NCI-H1048 (cell line): ENCODE measurements at places on chromosomes 11 and 22.

DNA sequence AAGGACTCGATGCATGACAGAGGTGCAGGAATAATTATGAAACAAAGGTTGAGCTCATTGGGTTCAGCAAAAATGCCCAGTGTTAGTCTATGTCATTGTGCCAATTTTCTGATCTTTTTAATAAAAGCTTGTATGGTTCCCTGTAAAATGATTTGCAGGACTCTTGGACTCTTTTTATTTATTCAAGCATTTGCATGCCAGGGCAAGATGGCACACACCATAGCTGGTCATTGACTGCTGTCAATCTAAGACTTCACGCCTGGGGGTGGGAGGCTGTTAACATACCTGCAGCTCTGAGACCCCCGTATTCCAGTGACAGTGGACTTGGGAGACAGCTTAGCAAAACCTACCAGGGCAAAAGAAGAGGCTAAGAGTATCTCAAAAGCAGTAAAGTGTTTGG, 32.0 kb upstream of the ANO1 start:
- DNase-seq: no peak

DNA sequence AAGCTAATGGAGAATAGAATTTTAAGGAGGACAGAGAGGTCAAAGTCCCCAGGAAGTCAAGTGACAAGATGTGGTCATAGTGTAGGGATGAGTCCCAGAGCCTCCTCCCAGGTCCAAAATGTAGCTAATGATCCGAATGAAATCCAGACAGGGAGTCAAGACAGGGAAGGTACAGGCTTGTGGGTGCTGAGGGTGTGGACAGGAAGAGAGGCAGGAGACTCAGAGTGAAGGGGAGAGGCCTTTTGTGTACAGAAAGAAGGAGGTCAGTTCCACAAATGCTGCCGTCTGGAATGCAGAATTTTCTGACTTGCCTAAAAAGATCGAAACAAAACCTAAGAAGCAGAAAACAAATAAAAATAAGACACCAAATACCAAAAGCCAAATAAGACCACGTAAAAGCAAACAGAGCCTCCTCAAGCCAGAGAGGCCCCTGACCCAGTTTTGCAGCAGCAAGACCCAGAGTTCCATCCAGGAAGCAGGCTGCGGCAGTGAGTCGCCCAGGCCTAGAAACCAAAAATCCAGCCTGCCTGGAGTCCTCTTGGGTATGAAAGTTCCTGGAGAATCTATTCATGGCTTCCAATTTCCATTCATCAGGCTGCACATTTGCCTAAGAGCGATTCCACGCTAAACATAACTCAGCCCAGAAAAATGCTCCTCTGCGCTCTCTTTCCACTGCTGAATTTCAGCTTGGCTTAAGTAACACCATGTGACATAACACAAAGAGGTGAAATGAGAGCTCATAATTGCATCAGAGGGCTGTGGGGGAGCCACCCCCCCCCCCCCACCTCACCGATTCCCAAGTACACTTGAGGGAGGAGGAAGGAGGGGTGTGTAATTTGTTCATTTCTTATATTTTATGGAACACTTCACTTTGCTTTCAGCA, 71.2 kb downstream of the KIRREL3 start:
- DNase-seq: no peak

DNA sequence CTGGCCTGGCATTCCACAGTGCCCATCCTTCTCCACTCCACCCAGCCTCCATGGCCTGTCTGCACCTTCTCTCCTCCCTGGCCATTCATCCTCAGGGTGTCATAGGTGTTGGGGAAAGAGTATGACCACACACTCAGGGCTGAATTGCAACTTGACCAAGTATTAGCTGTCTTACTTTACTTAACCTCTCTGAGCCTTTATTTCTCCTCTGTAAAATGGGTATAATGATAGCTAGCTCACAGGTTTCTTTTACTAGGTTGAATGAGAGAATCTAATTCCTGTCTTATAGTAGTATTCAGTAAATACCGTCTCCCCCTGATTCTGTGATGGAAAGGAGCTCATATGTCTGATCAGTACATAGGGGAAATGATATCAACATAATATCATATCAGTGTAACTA, 16.0 kb downstream of the PANX1 start:
- no peak for DNase-seq

GRCh38 chr11:103537904-103538502, 428.8 kb downstream of the DYNC2H1 start:
- DNase-seq: no peak

DNA sequence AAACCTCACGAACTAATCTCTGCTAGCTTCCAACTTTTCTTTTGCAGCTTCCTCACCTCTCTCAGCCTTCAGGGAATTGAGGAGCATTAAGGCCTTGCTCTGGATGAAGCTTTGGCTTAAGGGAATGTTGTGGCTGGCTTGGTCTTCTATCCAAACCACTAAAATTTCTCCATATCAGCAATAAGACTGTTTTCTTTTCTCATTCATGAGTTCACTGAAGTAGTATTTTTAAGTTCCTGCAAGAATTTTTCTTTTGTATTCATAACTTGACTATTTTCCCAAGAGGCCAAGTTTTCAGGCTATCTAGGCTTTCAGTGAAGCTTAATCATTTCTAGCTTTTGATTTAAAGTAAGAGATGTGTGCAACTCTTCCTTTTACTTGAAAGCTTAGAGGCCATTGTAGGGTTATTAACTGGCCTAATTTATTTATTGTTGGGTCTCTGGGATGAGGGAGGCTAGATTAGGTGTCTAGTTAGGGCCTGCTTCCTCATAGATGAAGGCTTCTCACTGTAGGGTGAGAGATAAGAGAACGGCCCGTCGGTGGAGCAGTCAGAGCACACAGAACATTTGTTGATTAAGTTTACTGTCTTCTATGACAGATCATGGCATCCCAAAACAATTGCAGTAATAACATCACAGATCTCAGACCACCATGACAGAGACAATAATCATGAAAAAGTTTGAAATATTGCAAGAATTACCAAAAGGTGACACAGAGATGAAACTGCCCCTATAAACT, 33.2 kb downstream of the CSF2RB start:
- DNase-seq: no peak

DNA sequence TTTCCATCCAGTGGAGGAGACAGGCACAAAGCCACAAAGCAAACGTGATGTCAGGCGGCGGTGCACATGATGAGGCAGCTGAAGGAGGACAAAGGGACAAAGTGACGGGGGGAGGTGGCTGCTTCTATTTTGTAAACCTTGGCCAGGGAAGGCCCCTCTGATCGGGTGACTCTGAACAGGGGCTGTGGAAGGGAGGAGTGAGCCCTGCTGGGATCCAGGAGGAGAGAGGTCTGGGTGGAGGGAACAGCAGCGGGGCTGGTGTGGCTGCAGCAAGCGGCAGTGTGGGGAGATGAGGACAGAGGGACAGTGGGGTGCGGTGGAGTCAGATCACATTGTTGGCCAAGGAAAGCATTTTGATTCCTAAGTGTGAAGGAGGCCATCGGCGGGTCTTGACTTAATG, 36.7 kb downstream of the SHISAL1 start:
- DNase-seq: no peak

DNA sequence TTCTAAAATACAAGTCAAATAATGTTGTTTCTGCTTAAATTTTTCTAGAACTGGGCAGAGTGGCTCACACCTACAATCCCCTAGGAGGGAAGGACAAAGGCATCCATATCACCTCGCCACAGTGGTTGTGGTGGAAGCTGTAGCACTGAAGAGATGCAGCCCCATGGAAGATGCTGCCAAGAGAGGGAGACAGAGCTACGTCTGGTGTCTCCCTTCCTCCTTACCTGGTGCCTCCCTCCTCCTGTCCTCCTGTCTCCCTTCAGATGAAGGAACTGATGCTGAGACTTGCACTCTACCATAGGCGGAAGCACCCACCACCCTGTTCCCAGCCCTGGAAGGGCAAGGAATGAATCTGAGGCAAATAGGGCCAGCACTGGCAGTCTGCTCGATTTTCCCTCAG, 22.3 kb downstream of the MMP27 start:
- no peak for DNase-seq

GRCh38 chr11:95289378-95290101, 58.5 kb upstream of the SESN3 start:
- no peak for DNase-seq

DNA sequence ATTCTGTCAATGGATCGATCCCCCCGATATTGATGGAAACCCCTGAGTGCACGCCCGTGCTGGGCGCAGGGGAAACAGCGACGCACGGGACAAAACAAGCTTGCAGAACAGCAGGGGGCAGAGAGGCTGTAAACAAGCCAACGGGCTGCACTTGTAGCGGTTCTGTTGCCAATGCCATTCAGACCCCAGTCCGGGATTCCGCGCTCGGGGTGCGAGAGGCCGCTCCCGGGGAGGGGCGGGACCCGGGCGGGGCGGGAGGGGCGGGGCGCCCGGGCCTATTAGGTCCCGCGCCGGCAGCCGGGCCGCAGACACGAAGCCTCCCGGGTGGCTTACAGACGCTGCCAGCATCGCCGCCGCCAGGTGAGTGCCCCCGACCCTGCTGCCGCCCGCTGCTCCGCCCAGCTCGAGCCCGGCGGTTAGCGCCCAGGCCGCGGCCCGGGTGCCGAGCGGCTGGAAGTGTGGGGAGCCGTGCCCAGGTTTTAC, at the start of gene BIK:
BIK (plus strand) TSS at position 307 of the 483 bp plus-strand sequence. CDS start 13,273 bp downstream, outside the sequence.
- no peak for DNase-seq

DNA sequence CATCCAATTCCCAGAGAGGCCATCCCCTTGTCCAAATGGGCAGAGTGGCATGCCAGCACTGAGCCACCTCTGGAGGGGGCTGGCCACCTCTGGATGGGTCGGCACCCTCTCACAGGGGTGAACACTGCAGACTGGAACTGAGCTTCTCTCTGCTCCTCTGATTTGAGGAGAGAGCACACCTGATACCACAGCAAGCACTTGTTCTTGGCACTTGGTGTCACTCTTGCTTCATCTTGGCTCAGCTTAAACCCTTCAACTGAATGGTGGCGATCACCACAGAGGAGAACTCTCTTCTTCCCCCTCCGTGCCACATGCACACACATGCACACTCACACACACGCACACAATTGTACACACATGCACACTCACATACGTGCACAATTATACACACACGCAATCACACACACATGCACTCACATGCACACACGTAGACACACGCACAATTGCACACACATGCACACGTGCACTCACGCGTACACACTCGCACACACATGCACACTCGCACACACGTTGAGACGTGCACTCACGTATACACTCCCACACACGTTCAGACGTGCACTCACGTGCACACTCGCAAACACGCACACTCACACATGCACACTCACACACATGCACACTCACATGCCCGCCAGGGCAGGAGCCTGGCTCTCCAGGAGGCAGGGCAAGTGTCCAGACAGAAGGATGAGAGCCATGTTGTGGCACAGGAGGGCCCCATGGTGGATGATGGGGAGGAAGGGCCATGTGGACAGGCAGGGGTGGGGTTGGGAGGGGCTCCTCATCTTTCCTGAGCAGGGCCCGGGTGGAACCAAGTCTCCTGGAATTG, 23.4 kb downstream of the OVOL1 start:
- no peak for DNase-seq

DNA sequence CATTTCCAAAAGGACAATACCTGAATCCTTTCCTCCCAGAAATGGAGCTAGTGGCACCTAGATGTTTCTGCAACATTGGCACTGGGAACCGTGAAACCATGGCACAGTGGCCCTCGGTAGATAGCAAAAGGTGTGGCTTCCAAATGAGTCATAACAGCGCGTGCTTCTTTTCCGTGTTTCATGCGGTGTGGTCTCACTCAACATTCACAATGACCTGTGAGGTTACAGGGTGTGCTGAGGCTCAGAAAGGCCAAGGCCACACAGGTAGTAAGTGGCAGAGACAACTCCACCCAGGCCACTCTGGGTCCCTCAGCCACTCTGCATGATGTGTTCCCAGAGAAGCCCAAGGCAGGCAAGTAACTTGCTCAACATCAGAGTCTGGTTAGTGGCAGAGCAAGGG, 67.4 kb downstream of the TP53I11 start:
- DNase-seq: no peak

DNA sequence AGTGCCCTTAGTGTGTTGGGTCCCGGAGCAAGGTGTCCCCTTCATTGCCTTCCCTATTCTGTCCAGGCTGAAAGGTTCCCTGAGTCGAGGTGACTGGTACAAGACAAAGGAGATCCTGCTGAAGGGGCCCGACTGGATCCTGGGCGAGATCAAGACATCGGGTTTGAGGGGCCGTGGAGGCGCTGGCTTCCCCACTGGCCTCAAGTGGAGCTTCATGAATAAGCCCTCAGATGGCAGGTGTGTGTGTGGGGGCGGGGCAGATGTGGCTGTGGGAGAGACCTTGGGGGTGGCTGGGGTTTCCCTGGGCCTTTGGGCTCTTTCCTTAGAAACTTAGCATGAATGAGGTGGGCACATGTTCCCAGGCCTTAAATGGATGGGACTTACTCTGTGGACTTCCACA, 1.8 kb downstream of the NDUFV1 start:
- DNase-seq: no peak

- no peak for DNase-seq
Observed at GRCh38 chr11:10601837-10602236, 33.4 kb upstream of the LYVE1 start.

DNA sequence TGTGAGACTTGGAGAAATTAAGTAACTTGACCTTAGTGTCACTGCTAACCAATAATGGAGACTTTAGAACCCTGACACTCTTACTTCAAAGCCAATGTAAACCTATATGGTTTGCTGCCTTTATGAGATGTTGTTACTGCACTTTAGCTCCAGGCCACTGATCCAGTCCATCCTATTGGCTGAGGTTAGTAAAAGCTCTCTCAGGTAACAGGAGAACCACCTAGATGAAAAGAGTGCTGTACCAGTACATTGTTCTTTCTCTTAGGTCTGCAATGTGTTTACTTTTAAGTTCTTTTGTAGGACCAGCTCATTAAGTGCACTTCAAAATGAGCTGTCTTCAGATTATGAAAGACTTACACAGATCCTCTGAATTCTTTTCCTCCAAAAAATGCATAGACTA, 994.0 kb upstream of the FAT3 start:
- no peak for DNase-seq

DNA sequence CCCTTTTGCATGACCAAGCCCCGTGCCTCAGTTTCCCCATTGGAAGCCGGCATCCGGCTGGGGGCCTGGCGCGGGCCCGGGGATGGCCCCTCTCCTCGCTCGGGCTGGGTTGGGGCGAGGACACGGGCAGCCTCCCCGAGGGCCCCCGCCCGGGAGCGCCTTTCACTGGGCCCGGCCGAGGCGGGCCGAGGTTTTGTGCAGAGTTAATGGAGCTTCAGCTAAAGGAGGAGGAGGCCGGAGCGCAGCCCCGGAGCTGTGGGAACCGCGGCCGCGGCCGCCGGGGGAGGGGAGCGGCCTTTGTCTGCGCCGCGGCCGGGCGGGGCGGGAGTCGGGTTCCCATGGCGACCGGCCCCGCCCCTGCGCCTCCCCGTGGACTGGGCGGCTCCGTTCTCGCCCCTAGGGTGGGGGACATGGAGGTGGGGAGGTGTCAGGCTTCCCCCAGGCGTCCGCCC, 1.4 kb upstream of the MAPK11 start:
- DNase-seq: peak; percentile 64

DNA sequence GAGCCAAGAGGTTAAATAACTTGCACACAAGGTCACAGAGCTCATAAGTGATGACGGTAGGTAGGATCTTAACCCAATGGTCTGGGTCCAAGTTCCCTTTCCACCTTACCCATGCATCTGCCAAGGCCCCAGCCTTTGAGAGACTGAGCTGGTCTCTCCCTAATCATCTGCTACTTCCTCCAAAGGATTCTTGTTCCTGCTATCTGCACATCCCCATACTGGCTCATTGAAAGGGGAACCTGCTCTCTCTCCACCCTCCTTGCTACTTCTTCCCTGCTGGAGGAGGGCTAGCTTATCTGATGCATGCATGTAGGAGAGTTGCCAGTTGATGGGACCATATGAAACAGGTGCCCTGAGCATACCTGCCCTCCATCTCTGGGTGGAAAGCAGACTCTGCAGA, 47.7 kb downstream of the COMMD9 start:
- DNase-seq: no peak

GRCh38 chr11:10750838-10751580, at the start of gene CTR9:
Gene CTR9 (plus strand): TSS chr11:10751246. CDS start chr11:10751413, 167 bp downstream.
- peak; percentile 54 for DNase-seq
